ENCODE measurements at places on chromosomes 4 and X.

- no peak overlapping the region for H3K4me3 ChIP-seq
- no peak for DNase-seq
- H3K27ac ChIP-seq, result no peak overlapping the region
- H3K27me3 ChIP-seq, result peaks cover 3% of the 10 kb centered on the region
- no peaks in the 10 kb centered on the region for H3K4me1 ChIP-seq
Observed at GRCh38 chr4:90670183-90670582, 543.0 kb downstream of the CCSER1 start.

DNA sequence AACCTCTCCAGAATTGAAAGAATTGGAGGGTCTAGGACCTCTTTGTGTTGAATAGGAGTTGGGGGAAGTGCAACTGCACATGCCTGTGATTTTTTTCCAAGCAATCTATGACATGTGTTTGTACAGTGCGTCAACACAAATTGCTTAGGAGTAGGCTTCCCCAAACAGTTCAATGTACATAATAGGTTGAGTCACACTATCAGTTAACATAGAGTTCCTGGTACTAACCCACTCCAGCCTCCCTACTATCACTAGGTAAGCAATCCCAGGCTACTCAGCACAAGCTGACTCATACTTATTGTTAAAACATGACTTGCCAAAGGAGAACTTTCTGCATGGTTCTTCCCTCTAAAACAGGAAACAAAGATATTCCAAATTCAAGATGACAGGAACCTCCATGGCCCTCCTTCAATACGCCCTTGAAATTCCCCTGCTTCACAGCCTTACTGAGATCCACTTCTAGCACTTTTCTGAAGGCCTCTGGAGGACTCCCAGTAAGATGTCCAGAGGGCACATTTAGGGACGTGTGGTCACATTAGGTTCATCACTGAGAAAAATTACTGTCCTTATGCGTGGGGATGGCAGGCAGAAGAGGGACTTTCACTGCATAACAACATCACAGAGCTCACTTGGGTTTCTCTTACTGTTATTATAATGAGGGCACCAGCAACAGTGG lies 8.4 kb upstream of the VSIG1 start:
- DNase-seq, result no peak
- H3K27ac ChIP-seq, result no peak overlapping the region
- no peaks in the 10 kb centered on the region for H3K4me1 ChIP-seq
- H3K36me3 ChIP-seq, result no peaks in the 10 kb centered on the region
- H3K27me3 ChIP-seq, result peaks cover 13% of the 10 kb centered on the region

GRCh38 chr4:87031920-87032319 lies 97.1 kb downstream of the AFF1 start:
- H3K4me3 ChIP-seq, result no peak overlapping the region
- H3K4me1 ChIP-seq, result peaks cover 5% of the 10 kb centered on the region
- H3K36me3 ChIP-seq, result peaks cover 4% of the 10 kb centered on the region
- H3K27me3 ChIP-seq, result no peaks in the 10 kb centered on the region

GRCh38 chr4:84814094-84814750 lies 152.3 kb downstream of the WDFY3 start:
- DNase-seq, result no peak
- H3K4me1 ChIP-seq, result no peaks in the 10 kb centered on the region
- H3K36me3 ChIP-seq, result peaks cover 10% of the 10 kb centered on the region
- no peak overlapping the region for H3K4me3 ChIP-seq

- H3K4me3 ChIP-seq, result peak overlapping the region; percentile 37
- no peaks in the 10 kb centered on the region for H3K27me3 ChIP-seq
- H3K27ac ChIP-seq, result peak overlapping the region; percentile 94
- peaks cover 44% of the 10 kb centered on the region for H3K4me1 ChIP-seq
Observed at GRCh38 chr4:123478859-123479345, 82.3 kb downstream of the SPRY1 start.

- H3K36me3 ChIP-seq, result no peaks in the 10 kb centered on the region
- no peaks in the 10 kb centered on the region for H3K27me3 ChIP-seq
- no peaks in the 10 kb centered on the region for H3K4me1 ChIP-seq
- no peak overlapping the region for H3K27ac ChIP-seq
Observed at GRCh38 chr4:189502841-189503435, 437.7 kb upstream of the FRG1 start.

DNA sequence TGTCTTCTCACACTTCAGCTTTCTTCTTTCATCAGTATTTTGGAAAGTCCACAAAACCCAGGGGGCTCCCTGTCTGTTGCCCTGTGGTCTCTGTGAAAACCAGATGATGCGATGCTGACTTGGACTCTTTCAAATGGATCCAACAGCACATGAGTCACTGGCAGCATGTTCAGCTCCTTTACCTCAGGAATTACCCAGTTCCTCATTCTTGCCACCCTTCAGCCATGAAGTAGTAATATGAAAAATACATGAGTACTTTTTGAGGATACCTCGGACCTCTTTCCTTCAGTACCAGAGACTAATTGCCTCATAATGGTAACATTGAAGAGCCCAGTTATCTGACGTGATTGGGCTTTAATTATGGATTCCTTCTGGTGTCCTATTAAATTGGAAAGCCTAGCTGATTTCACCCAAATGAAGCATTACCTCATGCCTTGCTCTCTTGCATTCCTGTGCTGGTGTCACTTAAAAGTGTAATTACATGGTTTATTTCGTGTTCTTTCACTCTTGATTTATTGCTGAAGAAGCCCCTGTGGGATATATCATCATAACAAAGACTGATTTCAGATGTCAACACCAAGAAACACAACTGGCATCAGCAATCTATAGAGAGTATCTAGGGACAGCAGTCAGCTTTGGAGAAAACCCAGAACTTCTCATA lies 63.4 kb downstream of the NFKB1 start:
- H3K27ac ChIP-seq, result no peak overlapping the region
- H3K4me3 ChIP-seq, result no peak overlapping the region
- H3K36me3 ChIP-seq, result no peaks in the 10 kb centered on the region
- no peak for DNase-seq
- H3K27me3 ChIP-seq, result no peaks in the 10 kb centered on the region

DNA sequence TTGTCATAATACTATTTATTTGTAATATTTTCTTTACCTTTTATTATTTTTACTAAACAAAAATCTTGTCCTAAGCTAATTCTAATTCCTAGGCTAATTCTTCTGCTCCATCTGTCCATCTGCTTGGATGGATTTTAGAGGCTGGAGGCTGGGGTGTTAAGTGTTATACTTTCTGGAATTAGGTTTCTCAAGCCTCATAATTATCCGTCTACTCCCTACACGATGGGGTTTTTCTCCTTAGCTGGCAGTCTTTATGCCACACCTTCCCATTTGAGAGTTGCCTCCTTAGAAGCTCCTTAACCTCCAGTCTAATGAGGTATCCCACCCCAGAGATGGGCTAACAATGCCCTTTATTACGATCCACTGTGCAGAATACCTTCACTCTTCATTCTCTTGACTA lies 37.6 kb upstream of the LGI2 start:
- DNase-seq, result no peak
- H3K4me3 ChIP-seq, result no peak overlapping the region
- H3K27ac ChIP-seq, result no peak overlapping the region
- H3K27me3 ChIP-seq, result peaks cover 5% of the 10 kb centered on the region
- H3K4me1 ChIP-seq, result peaks cover 48% of the 10 kb centered on the region

Measured in nephron progenitor cell (in vitro differentiated cells).